Activated naive CD8-positive, alpha-beta T cell treated with anti-CD3 and anti-CD28 coated beads, Interleukin-2, amount 50 U/mL, for 16 hours (primary cell): ENCODE measurements at places on chromosomes 6 and 20.

- peak; percentile 51 for DNase-seq
These were observed 71.4 kb upstream of the TULP1 start for GRCh38 chr6:35583893-35584688.

- no peak for DNase-seq
These were observed 50.7 kb upstream of the SIRPA start for GRCh38 chr20:1844325-1845162.

DNA sequence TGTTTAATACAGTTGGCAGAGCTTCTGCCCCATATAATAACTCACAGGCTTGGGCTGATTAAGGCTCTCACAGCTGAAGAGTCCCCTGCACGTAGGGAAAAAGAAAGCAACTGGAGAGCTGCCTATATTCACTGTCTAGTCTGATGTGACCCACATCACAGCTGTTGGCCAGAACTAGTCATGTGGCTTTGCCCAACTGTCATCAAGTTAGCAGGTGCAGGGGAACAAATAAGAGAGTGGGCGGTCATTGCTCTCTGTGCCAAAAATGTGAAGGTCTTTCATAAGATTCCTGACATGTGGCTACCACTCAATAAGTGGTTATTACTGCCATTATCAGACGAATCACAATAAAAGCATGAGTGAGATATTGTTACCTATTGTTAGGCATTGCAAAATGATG lies 665.2 kb downstream of the DOK5 start:
- DNase-seq, result no peak

DNA sequence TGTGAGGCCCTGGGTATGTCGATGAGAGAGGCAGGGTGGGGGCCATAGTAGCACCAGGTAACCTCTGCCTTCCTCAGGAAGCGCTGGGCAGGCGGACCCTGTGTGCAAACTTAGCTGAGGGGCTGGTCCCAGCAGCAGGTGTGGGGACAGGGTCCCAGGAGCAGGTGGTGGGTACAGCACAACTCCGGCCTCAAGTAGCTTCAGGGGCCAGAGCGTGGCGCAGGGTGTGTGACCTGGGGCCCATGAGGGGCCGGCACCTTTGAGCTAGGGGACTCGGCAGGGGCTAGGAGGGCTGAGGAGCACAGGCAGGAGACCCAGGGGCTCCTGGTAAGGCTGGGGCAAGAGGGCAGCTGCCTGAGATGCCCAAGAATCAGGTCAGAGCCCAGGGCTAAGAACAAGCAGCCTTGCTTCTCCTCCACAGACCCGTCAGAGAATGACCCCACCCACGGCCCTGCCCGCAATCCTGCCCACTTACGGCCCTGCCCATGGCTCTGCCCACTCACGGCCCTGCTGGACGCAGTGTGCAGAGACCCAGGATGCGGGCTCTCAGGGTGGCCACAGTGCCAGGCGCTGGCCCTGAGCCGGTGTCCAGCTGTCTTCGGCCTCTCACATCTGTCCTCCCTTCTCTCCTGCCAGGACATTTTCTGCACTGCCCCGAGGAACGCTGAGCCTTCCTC lies 30.9 kb downstream of the CHRNA4 start:
- DNase-seq, result no peak

GRCh38 chr6:121157906-121158305 lies 176.4 kb downstream of the TBC1D32 start:
- no peak for DNase-seq

- DNase-seq, result no peak
These were observed 236.5 kb upstream of the FOXQ1 start for GRCh38 chr6:1075444-1075843.

GRCh38 chr6:37893257-37893656 lies 73.7 kb downstream of the ZFAND3 start:
- DNase-seq, result no peak

GRCh38 chr20:699342-699741 lies 23.7 kb upstream of the SCRT2 start:
- DNase-seq, result no peak

- DNase-seq, result no peak
These were observed 67.7 kb downstream of the RPP40 start for GRCh38 chr6:4935975-4936680.

- no peak for DNase-seq
These were observed 4.2 kb upstream of the SLCO4A1 start for GRCh38 chr20:62638055-62638570.

GRCh38 chr20:50664254-50664653 lies 27.1 kb downstream of the RIPOR3 start:
- DNase-seq, result no peak

DNA sequence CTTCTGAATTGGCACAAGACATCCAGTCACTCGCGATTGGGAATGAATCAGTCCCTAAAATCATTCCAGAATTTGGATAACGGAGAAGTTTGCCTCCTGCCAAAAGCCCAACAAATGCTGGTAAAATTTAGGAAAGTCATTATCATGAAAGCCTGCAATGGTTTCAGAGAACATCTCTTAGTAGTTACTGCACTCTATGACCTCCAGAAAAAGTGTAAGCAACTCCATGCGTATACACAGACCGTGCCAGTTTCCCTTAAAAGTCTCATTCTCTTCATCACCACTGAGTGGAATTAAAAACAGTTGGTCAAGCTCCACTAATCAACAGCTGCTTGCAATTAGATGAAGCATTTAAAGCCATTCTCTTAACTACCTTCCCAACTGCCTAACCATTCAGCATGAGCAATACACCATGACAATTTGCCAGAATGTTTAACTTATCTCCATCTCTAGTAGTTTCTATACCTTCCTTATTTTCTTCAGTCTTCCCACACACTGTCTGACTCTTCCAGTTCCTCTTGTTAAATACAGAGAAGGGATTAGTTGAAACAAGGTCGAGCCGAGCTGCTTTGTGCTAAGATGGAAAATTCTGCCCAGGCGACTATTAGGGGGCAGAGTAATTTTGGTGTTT lies 183.6 kb upstream of the PRDM1 start:
- DNase-seq, result no peak

DNA sequence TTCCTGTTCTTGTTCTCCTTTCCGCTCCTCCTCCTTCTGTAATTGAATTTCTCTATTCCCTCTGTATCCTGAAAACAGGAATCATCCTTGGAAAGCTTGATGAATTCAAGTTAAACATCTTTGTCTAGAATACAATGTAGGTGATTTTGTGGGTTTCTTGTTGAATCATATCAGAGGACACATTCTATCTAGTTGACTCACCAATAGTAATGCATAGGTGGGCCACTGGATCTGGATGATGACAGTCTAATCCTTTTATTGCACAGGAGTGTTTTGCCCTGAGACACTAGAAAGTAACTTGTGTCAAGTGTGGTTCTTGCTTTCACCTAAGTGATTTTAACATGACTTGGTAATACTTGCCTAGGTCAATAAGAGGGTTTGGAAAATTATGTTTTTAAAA lies 164.3 kb downstream of the RFPL4B start:
- DNase-seq, result no peak
